ENCODE measurements at places on chromosomes 11 and 22. TPM values are rescaled to one million over a fixed set of nuclear protein-coding genes. Genes with fewer than 3 reads are reported as not detected.
A peak's percentile ranks its signal among the peaks of the same experiment; 100 is the strongest.

TUB gene
- 0.07 TPM for total RNA-seq

ROBO3 gene
- total RNA-seq = 11.1 TPM

HSPB2 gene
- total RNA-seq = not detected

DNA sequence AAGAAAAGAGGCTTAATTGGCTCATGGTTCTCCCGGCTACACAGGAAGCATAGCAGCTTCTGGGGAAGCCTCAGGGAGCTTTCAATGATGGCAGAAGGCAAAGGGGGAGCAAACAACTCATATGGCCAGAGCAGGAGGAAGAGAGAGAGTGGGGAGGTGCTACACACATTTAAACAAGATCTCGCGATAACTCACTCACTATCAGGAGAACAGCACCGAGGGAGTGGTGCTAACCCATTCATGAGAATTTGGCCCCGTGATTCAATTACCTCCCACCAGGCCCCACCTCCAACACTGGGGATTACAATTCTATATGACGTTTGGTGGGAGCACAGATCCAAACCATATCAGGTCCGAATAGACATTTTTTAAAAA is 41.7 kb upstream of the APLNR start:
- no peak overlapping the region for H3K4me3 ChIP-seq
- no peak overlapping the region for H3K27ac ChIP-seq
- H3K27me3 ChIP-seq = peaks cover 21% of the 10 kb centered on the region
- DNase-seq = no peak

- peaks cover 61% of the 10 kb centered on the region for H3K4me1 ChIP-seq
- H3K27ac ChIP-seq = peak overlapping the region; percentile 72
- H3K36me3 ChIP-seq = no peaks in the 10 kb centered on the region
- DNase-seq = no peak
- H3K27me3 ChIP-seq = no peaks in the 10 kb centered on the region
- no peak overlapping the region for H3K4me3 ChIP-seq
Measured at GRCh38 chr11:61163714-61164605, 2.7 kb upstream of the VPS37C start.

DNA sequence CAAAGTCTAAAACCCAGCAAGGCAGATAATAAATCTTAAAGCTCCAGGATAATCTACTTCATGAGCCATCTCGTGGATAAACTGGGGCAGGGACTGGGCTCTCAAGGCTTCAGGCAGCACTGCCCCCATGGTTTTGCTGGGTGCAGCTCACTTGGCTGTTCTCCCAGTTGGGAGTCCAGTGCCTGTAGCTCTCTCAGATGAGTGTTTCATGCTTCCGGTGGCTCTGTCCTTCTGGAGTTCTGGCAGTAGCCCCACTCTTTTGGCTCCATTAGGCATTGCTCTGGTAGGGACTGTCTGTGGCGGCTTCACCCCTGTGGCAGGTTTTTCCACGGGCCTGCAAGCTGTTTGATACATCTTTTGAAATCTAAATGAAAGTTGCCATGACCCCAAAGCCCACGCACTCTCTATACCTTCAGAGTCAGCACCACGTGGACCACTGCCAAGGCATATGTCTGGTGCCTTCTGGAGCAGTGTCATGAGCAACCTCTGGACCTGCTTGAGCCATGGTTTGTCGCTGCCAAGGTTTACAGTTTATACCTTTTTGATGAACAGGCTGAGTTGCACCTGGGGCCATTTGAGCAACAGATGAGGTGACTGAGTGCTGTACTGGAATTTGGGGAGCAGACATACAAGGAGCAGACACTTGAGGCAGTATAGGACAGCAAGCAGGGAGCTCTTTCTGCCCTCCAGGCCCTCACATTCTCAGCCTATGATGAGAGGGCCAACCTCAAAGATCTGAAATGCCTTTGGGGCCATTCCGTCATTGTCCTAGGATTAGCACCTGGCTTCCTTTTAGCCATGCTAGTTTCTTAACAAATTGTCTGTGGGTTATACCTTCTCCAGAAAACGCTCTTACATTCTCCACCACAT is 48.6 kb downstream of the MTNR1B start:
- no peak for DNase-seq
- H3K27ac ChIP-seq = no peak overlapping the region
- H3K4me1 ChIP-seq = no peaks in the 10 kb centered on the region
- H3K4me3 ChIP-seq = no peak overlapping the region
- no peaks in the 10 kb centered on the region for H3K36me3 ChIP-seq

DNA sequence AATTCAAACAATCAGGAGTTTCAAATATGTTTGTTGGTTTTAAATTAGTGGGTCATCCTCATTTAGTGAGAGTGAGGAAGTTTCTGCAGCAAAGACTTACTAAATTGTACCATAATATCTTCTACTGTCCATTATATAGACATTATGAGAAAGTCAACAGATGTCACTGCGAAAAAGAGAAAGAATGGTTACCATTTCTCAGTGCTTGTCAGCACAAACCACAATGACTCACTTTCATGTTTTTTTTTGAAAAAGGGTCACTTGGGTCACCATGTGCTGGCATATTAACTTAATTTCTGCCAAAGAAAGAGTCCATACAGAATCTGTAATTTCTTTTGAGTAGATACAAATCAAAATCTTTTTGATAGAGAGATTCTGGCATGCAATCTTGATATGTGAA is 924.6 kb upstream of the FAT3 start:
- DNase-seq = no peak
- no peaks in the 10 kb centered on the region for H3K36me3 ChIP-seq
- no peak overlapping the region for H3K4me3 ChIP-seq
- no peaks in the 10 kb centered on the region for H3K4me1 ChIP-seq
- H3K27ac ChIP-seq = no peak overlapping the region

DNA sequence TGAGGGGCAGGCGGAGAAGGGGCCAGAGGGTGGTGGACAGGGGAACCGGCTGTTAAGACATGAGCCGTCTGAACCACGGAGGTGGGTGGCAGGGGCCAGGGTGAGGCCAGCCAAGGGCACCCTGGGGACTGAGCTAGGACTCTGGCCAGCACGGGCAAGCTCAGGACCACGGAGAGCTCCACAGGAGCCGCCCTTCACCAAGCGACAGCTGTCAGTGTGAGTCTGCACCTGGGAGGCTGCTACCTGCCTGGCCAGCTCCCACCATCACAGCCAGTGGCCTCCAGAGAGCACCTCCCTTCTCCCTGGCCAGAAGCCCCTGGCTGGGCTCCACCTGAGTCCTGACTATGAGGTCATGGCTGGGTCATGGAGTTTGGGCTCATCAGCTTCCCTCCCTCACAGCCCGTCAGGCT is 21.6 kb downstream of the MGAT3 start:
- no peaks in the 10 kb centered on the region for H3K36me3 ChIP-seq
- peaks cover under 1% of the 10 kb centered on the region for H3K27me3 ChIP-seq
- no peaks in the 10 kb centered on the region for H3K4me1 ChIP-seq

DNA sequence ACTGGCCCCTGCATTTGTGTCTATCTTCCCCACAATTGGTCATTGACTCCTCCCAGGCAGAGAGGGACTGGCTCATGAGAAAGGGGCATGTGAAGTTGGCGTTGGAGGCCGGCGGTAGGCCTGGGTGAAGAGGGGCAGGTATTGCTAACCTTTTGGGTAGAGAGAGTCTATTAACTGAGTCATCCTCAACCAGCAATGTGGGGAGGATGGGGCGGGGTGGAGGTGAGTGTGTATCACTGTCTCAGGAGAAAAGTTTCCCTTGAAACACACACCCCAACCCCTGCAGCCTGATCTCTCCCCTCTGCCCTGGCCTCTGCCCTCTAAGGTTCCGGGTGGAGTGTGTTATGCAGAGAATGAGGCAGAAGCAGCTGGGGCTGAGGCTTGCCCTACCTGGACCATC is 60.1 kb upstream of the PHF21B start:
- H3K27ac ChIP-seq = no peak overlapping the region
- H3K27me3 ChIP-seq = peaks cover 19% of the 10 kb centered on the region
- peak; percentile 42 for DNase-seq
- H3K36me3 ChIP-seq = no peaks in the 10 kb centered on the region

DNA sequence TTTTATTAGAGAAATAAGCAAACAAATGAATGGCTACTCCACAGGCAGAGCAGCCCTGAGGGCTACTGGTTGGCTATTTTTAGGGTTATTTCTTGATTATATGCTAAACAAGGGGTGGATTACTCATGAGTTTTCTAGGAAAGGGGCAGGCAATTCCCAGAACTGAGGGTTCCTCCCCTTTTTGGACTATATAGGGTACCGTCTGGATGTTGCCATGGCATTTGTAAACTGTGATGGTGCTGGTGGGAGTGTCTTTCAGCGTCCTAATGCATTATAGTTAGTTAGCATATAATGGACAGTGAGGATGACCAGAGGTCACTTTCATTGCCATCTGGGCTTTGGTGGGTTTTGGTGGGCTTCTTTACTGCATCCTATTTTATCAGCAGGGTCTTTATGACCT is 19.2 kb downstream of the SLC22A6 start:
- no peak for DNase-seq
- peaks cover 42% of the 10 kb centered on the region for H3K27me3 ChIP-seq
- no peaks in the 10 kb centered on the region for H3K36me3 ChIP-seq
- no peak overlapping the region for H3K4me3 ChIP-seq

- H3K4me3 ChIP-seq = peak overlapping the region; percentile 1
- DNase-seq = peak; percentile 65
- H3K27ac ChIP-seq = peak overlapping the region; percentile 67
Measured at GRCh38 chr11:9753021-9753420, 89.1 kb downstream of the SWAP70 start.

DNA sequence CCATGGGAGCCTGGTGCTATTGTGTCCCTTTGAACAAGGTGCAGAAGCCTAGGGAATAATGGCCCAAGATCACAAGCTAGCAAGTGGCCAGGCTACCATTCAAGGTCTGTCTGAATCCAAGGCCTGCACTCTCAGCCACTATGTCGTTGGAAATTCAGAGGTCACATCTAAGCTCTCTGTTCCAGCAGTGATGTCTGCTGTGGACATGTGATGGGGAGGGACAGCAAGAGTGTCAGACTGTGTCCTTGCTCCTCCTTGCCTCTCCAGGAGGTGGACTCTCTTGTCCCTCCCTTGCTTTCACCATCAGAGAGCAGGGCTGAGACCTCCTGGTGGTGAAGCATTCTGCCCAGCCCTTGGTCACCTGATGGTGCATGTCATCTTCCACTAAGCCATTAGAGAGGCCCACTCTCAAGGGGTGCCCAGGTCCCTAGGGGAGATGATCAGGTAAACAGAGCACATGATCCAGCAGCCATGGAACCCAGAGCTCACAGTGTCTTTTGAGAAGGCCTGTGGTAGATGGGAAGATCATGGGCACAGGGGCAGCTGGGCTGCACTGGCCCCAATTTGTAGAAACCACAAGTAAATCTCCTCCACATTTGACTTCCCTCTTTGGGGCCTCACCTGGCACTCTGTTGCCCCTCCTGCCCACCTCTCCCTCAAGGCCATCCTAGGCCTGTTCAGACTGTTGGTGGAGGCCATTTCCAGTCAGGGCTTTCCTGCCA is 37.1 kb upstream of the SUSD2 start:
- H3K36me3 ChIP-seq = peaks cover 5% of the 10 kb centered on the region
- DNase-seq = no peak
- H3K4me1 ChIP-seq = peaks cover 45% of the 10 kb centered on the region
- H3K27me3 ChIP-seq = no peaks in the 10 kb centered on the region
- no peak overlapping the region for H3K27ac ChIP-seq

DNA sequence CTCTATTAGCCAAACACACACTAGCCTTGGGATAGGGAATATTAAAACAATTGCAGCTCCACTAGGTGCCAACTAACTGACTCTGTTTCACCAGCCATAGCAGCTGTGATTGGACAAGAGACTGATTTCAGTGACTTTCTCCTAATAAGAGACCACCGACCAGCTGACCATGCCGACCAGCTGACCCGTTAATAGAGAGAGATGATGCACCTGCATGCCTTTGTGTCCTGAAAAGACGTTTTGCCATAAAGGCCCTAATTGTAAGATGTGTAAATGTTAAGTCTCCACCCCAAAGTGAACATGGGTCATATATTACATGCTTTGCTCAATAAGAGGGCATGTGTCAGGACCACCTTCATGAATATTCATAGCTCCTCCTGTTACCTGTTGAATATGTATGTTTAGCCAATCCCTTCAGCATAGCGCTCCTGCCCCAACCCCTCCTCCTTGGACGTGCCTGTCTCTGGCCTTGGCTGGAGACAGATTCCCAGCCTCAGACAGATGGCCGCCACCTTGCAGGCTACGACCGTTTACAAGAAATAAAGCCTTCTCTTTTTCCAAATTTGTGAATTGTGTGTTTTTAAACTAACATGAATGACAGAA is 1.3 kb upstream of the NADSYN1 start:
- peak overlapping the region; percentile 88 for H3K4me3 ChIP-seq
- H3K4me1 ChIP-seq = peaks cover 65% of the 10 kb centered on the region
- H3K27me3 ChIP-seq = no peaks in the 10 kb centered on the region
- DNase-seq = no peak

- peaks cover 39% of the 10 kb centered on the region for H3K4me1 ChIP-seq
- H3K4me3 ChIP-seq = peak overlapping the region; percentile 81
- peaks cover 5% of the 10 kb centered on the region for H3K36me3 ChIP-seq
Measured at GRCh38 chr11:46121724-46122477, 647 bp upstream of the PHF21A start.

GRCh38 chr22:46293577-46294260 is 3.0 kb upstream of the GTSE1 start:
- H3K27ac ChIP-seq = peak overlapping the region; percentile 66
- peaks cover 37% of the 10 kb centered on the region for H3K36me3 ChIP-seq
- H3K4me3 ChIP-seq = no peak overlapping the region
- H3K4me1 ChIP-seq = peaks cover 67% of the 10 kb centered on the region

Data from activated CD8-positive, alpha-beta memory T cell treated with anti-CD3 and anti-CD28 coated beads, Interleukin-2, amount 10 ng/mL, durations not matched to agents 7 days and 5 days (primary cell).